GM12865 (cell line): ENCODE measurements at places on chromosomes 11 and 22.
A peak's percentile ranks its signal among the peaks of the same experiment; 100 is the strongest.

DNA sequence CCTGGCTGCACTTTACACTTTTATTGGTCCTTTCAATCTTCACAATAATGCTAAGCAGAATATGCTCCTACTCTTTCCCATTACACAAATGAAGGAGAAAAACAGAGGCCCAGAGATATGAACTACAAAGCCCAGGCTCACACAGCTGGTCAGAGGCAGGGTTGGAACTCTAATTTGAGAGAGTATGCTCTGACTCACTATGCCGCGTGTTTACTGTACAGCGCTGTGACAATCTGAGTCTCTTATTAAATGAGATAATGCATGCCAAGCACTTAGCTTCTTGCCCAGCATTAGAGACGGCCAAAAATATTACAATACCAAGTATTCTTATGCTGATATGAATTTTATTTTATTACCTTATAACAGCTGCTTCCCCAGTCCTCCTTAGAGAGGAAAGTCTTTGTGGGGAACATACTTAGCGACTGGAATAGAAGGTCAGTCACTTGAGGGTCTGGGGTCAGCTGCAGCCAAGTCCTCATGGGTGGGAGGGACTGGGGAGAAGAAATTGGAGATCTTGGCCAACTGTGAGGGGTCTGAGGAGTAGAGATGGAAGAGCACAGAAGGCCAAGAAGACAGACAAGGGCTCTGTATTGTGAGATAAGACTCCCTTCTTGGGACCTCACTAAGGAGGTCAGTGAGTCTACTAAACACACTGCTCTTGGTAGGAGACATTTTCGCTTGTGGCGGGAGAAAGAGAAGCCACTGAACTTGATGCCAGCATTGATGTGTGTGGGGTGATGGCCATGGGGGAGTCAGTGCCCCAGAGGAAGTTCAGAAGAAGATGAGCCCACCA lies 150.8 kb upstream of the TIMP3 start:
- no peak for DNase-seq

DNA sequence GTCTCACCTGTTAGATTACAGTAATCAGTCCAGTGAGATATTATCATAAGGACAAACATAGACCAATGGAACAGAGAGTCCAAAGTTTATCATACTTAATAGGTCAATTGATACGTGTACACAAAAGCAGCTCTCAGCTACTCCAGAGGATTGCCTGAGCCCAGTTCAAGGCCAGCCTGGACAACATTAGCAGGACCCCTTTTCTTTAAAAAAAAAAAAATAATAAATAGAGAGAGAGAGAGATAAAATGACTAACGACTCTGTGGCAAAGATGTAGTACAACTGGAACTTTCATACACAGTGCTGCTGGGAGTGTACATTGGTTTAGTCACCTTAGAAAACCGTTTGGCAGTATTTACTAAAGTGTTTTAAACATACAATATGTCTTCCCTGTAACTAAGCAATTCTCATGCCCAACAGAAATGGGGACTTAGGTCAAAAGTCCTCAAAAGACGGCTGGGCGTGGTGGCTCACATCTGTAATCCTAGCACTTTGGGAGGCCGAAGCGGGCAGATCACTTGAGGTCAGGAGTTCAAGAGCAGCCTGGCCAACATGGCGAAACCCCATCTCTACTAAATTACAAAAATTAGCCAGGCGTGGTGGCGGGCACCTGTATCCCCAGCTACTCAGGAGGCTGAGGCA lies 10.6 kb downstream of the SNX32 start:
- no peak for DNase-seq

DNA sequence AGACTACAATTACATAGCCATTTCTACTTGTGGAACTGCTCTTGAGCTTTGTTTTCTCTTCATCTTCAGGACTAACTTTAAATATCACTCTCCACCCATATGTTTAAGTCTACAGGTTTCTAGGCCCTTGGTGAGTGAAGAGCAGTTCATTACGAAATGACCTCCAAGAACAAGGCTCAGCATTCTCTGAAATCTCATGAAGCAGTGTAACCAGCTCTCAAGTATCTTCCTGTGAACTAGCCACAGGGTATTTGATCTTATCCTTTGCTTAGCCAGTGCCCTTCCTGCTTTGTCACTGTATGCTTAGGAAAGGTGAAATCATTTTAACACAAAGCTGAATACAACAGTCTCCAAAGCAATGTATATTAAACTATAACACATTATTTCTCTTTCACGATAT lies 20.4 kb upstream of the LYVE1 start:
- DNase-seq = no peak

GRCh38 chr11:115784796-115785521 lies 280.7 kb upstream of the CADM1 start:
- DNase-seq = no peak

DNA sequence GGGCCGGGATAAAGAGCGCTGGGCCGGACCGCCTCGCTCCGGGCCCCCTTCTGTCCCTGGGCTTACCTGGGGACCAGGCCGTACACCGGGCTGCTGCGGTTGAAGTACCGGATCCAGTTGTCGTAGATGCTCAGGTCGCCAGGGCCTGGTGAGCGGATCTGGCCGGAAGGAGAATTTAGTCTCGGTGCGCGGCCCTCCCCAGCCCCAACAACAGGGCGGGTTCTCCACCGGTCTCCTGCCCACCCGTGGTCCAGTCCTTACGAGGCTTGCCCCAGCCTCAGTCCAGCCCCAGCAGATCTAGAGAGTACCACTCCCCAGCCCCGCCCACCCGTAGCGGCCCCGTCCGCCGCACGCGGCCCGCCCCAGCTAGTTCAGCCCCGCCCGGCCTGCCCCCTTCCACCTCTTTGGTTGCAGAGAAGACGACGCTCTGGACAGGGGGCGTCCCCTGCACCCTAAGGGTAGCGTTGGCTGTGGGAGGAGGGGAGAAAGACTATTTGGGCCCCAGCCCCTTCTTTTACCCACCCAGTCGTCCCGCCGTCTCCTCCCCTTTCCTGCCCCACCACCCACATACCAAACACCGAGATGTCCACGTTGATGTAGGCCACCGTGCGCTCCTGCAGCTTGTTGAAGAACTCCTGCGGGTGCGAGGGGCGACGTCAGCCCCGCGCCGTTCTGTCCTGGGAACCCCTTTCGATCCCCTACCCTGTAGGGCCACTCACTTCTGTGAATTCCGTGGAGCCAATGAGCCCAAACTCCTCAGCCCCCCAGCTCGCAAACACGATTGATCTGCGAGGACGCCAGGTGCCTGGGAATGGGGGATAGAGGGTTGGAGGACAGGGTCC lies 6.8 kb downstream of the SAC3D1 start:
- no peak for DNase-seq

DNA sequence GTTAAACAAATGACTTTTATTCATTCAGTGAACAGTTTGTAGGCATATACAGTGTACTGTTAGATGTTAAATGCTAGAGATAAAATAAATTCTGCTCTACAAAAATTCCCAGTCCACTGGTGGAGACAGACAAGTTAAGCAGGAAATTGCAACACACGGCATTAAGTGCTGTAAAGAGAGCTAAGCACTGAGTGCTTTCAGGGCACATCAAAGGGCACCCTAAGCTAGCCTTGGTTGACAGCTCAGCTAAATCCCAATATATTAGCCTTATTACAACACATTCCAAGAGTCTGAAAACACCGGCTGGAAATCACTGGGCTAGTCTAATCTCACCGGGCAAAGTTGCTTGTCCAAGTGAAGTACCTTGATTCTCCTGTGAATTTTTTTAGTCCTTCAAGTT lies 55.1 kb downstream of the NOX4 start:
- no peak for DNase-seq

GRCh38 chr11:22221143-22221542 lies 28.3 kb downstream of the ANO5 start:
- DNase-seq = no peak

DNA sequence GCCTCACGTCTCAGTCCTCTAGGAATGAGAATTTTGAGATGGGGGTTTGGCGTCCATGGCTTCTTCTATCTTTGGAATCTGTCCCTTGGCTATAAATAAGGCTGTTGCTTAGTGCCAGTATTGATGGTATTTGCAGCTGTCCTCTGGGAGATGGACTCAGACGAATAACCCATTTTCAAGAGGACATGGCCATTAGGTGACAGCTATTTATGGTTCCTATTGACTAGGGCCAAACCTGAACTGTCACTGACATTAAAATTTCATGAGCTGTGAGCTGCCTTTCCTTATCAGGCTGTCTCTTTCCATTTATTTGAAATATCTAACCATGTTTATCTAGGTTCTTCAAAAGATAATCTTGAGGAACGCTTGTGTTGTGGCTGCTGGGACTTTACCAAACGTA lies 92.7 kb downstream of the NAV2 start:
- no peak for DNase-seq

- no peak for DNase-seq
Measured at GRCh38 chr11:127448101-127448500, 447.5 kb upstream of the KIRREL3 start.

DNA sequence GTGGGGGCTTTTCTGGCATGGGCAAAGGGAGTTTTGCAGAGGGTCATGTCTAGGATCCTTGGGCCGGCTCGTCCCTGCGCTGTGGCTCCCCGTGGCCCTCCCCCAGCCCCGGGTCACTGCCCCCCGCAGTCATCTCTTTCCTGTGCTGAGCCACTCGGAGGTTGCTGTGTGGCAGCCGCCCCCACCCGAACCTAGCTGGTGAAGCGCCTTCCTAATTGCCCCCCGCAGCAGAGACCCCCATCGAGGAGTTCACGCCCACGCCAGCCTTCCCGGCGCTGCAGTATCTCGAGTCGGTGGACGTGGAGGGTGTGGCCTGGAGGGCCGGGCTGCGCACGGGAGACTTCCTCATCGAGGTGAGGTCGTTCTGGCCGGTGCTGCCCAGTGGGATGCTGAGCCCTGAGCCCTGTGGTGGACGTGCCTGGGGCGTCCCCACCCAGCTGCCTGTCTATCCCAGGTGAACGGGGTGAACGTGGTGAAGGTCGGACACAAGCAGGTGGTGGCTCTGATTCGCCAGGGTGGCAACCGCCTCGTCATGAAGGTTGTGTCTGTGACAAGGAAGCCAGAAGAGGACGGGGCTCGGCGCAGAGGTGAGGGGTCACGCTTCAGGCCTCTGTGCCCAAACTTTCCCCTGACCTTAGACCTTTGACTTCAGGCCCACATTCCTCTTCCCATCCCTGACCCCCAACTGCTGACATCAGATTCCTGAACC lies 32.0 kb downstream of the SHANK3 start:
- no peak for DNase-seq

- no peak for DNase-seq
Measured at GRCh38 chr22:45740236-45740635, 68.6 kb downstream of the ATXN10 start.

- no peak for DNase-seq
Measured at GRCh38 chr11:113645593-113646349, 60.3 kb downstream of the TMPRSS5 start.

- DNase-seq = no peak
Measured at GRCh38 chr11:102936864-102937509, 18.5 kb downstream of the MMP13 start.

DNA sequence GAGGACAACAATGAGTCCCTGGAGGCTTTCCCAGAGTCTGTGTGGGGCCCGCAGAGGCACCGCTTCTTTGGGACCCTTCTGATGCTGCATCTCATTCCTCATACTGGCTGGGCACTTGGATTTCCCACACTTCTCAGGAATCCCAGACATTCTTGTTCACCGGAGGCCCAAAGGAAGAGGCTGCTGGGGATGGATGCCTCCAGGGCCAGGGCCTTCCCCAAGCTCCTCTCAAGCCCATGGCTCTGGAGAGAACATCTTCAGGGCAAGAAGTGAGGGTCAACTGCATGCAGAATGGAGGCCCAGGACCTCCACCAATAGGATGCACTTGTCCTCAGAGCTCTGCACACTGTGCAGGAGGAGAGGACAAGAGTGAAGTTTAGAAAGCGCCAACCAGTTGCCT lies 34.6 kb downstream of the DKK3 start:
- DNase-seq = no peak

- DNase-seq = no peak
Measured at GRCh38 chr11:13448876-13449275, 14.1 kb downstream of the BTBD10 start.

GRCh38 chr11:124195189-124195734 lies 12.1 kb downstream of the OR10D3 start:
- peak; percentile 72 for DNase-seq

DNA sequence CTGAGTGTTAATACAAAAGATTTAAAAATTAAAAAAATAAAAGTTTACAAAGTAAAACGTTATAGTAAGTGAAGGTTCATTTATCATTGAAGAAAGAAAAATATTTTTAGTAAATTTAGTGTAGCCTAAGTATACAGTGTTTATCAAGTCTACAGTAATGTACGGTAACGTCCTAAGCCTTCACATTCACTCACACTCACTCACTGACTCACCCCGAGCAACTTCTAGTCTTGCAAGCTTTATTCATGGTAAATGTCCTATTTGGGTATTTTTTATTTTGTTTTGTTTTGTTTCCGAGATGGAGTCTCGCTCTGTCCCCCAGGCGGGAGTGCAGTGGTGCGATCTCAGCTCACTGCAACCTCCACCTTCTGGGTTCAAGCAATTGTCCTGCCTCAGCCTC lies 8.8 kb downstream of the CASTOR1 start:
- no peak for DNase-seq

DNA sequence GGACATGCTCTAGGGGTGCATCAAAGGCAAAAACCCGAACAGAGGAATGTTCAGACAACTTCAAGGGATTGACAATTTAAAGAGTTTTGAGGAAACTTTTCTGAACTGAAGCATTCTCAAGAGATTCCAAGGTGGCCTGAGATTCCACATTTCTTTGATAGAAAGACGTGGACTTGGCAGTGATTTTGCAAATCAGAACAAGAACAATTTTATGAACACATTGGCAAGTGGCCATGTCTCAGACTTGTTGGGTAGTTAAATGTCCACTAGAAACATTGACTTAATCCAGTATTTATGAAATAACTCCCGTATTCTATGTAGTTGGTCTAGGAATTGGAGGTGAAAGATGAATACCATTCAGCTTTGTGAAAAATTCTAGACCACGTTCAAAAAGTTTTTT lies 13.8 kb downstream of the NCAM1 start:
- no peak for DNase-seq

- DNase-seq = no peak
Measured at GRCh38 chr11:87281496-87281895, 243.8 kb downstream of the TMEM135 start.

DNA sequence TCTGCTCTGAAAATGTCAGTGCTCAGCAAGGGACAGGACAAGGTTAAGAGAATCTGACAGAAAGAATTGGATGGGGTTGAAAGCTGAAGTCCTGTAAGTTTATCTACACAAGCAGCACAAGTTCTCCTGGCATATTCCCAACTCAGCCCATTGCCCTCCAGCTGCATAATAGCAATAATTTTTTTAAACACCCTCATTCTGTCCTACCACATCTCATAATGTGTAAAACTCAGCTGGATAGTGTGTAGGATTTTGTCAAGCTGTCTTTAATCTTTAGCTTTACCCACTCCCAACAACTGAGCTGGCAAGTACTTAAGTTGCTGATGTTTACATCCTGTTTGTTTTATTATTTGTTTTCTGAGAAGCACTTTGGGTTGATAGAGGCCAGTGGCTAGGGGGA lies 158.9 kb downstream of the CADM1 start:
- DNase-seq = no peak

GRCh38 chr22:36452250-36452977 lies 29.0 kb downstream of the TXN2 start:
- DNase-seq = no peak
